ENCODE measurements at places on chromosomes 5 and 9. TPM values are rescaled to one million over a fixed set of nuclear protein-coding genes. Genes with fewer than 3 reads are reported as not detected.

IRGM gene
- total RNA-seq = not detected

GRCh38 chr5:64790210-64790609 lies 21.5 kb downstream of the CWC27 start:
- no peak for DNase-seq

FBP2 gene
- not detected for total RNA-seq

GRCh38 chr5:4079831-4080230 lies 484.2 kb downstream of the IRX1 start:
- no peak for DNase-seq

- DNase-seq = no peak
Measured at GRCh38 chr5:77420940-77421339, 71.2 kb downstream of the WDR41 start.

DAPK1 gene
- 64.1 TPM for total RNA-seq

SPAG8 gene
- total RNA-seq = 1.4 TPM

DNA sequence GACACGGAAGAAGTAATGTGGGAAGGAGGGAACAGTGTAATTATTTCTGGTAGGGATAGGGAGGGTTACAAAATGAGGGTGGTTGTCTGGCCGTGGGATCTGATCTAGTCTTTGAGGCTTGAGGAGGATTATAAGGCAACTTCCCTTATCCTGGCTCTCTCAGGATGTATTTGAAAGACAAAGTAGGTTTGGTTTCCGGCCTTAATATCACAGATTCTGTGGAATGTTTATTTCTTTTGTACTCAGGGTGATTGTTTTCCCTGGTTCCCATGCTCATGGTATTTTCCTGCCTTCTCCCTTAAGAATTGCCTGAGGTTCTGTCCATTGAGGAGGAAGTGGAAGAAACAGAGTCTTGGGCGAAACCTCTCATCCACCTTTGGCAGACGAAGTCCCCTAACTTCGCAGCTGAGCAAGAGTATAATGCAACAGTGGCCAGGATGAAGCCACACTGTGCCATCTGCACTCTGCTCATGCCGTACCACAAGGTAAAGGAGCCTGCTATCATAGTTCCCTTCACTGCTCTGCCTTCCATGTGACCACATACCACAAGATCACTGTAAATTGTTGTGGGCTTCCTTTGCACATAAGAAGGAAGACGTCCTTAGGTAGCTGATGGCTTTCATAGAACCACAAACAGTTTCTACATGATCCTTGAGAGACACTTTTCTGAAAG lies 253.8 kb downstream of the KDM4C start:
- DNase-seq = no peak

GRCh38 chr5:37370550-37370863 lies 399 bp downstream of the NUP155 start:
- DNase-seq = no peak

- DNase-seq = no peak
Measured at GRCh38 chr9:136808075-136808805, 492 bp downstream of the RABL6 start.

GRCh38 chr9:77708064-77708815 lies 60.1 kb upstream of the GNA14 start:
- DNase-seq = no peak

GRCh38 chr9:34862043-34862442 lies 96.0 kb upstream of the PHF24 start:
- DNase-seq = no peak

SPATA31E1 gene
- 0.21 TPM for total RNA-seq

CDH9 gene
- total RNA-seq = 0.14 TPM

DNA sequence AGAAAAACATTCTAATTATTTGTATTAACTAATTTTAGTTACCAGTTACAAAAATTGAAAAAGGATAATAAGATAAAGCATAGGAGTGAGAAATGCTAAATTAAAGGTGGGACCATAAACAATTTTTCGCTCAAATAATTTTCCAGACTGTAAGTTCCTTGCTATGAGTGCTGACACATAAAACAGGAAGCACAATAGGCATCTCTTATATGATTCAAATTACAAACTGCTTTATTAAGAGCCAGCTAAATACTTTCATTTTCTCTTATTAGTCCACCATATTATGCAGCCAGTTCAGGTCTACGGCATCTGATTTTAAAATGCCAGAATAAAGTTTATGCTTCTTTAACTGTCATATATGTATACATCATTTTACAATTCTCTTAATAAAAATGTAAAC lies 4.4 kb downstream of the RC3H2 start:
- DNase-seq = no peak

- DNase-seq = no peak
Measured at GRCh38 chr9:76690246-76690972, 73.8 kb upstream of the PCA3 start.

GRCh38 chr5:174386306-174386705 lies 338.1 kb upstream of the MSX2 start:
- no peak for DNase-seq

DNA sequence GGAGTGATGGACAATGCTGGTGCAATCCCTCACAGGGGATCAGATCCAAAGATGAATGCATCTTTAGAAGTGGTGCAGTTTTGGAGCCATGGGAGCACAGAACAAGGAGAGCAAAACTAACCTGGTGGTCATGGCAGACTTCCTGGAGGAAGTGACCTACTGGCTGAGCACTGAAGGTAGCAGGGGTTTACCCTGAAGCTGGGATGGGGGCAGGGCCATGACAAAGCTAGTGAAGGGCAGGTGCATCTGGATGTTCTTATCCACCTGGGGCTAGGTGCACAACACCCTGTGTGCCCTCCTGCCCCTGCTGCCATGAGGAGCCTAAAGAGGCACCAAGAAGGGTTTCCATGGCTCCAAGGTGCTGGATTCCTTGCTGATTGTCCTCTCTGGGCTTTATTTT lies 11.5 kb upstream of the PITX1 start:
- no peak for DNase-seq

MAPKAP1 gene
- total RNA-seq = 74.3 TPM

GRCh38 chr9:18194316-18194715 lies 279.6 kb upstream of the ADAMTSL1 start:
- DNase-seq = no peak

FAM81B gene
- total RNA-seq = not detected
